ENCODE measurements at places on chromosomes 12 and 14.
A peak's percentile ranks its signal among the peaks of the same experiment; 100 is the strongest.

DNA sequence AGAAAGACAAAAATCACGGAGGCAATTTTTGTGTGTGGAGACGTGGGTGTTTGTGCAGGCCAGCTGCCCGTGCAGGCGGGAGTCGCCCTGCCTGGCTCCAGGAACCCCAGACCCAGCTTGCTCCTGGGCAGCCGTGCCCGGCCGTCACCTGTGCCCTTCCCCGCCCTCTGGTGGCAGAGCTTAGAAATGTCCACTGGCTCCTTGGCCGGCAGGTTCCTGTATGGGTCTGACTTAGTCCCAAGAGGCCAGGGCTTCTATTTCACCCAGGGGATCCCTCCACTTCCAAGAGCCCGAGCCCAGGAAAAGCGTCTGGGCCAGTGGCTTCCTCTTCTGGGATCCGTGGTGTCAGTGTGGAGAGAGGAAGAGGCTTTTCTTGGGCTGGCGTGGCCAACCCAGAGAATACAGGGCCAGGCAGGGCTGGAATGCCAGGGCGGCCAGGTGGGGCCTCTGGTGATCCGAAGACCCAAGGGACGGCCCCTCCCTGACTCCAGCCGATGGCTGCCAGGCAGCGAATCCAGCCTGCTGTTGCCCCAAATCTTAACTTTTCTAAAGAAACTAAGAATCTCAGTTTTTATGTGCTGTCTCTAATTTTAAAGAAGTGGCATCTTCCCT, 120.9 kb downstream of the TMEM132C start:
- peak; percentile 7 for DNase-seq

GRCh38 chr14:21093769-21094681, 4.4 kb downstream of the ZNF219 start:
- no peak for DNase-seq

DNA sequence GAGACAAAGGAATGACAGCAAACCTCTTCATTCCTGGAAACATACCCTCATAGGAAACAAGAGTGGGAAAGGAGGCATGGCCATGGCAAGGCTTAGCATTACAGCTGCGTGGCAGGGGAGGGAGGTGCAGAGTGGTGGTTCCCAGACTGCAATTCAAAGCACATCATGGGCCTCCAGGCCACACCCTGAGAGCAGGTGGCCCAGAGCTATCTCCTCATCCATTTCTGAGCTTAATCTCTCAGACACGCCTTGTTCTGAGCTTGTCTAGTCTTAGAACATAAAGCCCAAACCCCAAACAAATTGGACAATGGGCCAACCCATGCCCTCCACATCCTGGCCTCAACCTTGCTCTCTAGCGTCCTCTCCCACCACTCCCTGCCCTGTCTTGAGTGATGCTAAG, 5.9 kb upstream of the KRT3 start:
- no peak for DNase-seq

DNA sequence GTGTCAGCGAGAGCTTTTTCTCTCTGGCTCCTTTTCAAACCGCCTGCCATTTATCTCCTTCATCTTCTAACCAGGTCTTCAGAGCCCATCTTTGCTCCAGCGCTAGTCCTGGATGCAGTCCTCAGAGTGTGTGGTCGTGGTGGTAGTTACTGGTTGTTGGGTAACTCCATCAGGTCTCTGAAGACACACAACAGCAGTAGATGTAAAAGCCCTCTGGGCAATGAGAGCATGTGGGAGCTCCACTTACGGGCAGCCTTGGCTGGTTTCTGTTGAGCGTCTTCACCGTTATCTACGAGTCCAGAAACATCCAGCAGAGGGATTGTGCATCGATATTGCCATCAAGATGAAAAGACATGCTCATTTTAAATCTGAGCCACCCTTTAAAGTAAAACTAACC, 61.2 kb downstream of the FBXL14 start:
- no peak for DNase-seq

DNA sequence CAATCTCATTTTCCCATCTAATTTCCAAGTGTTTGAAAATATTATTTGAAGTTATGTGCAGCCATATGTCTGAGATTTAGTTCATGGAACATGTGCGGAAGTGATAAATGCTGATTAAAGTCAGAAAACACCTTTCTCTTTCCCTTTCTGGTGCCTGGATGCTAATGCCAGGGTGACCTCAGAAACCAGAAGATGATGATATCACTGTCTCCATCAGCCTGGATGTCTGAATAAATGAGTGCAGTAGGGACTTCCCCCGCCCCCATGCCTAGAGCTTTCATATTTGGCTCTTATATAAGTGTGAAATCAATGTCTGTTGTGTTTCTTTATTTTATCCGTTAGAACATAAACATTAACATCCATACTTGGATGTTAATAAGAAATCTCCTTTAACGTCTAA, 261.9 kb upstream of the LRIG3 start:
- DNase-seq, result no peak

- no peak for DNase-seq
Observed at GRCh38 chr14:27190296-27190695, 592.5 kb upstream of the NOVA1 start.

GRCh38 chr12:75982169-75982564, 49.4 kb downstream of the PHLDA1 start:
- no peak for DNase-seq

- no peak for DNase-seq
Observed at GRCh38 chr12:120639771-120640721, at the start of gene CABP1. Gene CABP1, plus strand, starts transcription at chr12:120640626. Its CDS starts 60 bp downstream, at chr12:120640686.

- DNase-seq, result no peak
Observed at GRCh38 chr12:119100933-119101332, 77.8 kb upstream of the HSPB8 start.

- DNase-seq, result no peak
Observed at GRCh38 chr12:46430340-46430948, 57.9 kb upstream of the SLC38A2 start.

- peak; percentile 80 for DNase-seq
Observed at GRCh38 chr12:71664411-71665089, 449 bp downstream of the THAP2 start.

GRCh38 chr12:124917841-124918621, 3.6 kb upstream of the UBC start:
- no peak for DNase-seq

DNA sequence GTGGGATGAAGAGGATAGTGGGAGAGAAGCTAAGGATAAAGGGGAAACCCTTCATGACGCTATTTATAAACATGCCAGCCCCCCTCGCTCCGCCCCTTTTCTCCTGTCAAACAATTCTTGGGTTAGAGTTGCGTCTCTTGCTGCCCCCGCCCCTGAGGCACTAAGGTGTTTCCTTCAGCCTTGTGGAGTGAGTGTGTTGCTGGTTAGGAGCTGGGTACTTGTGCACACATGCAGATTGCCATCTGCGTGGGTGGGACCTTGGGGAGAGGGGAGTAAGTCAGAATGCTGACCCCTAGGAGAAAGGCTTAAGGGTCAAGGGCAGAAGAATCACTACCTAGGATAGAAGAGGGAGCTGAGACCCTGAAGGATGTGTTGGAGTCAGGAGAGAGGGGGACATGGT, 5.4 kb downstream of the FOXJ2 start:
- no peak for DNase-seq

GRCh38 chr12:26636710-26637328, 196.2 kb downstream of the ITPR2 start:
- DNase-seq, result no peak

DNA sequence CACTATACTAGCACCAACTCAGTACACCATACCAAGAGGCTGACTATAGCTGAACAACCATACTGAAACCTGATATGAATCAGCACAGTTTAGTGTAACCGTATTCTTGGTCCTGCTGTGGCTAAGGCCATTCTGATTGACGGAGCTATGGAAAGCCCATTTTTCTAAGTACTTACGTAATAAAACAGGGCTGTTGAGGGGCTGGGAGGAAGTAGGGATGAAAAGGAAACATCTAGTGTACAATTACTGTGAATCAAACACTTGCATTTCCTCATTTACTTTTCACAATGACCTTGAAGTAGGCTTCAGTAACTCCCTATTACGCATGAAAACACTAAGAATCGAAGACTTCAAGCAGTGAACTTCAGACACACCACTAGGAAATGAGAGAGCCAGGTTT, 198.2 kb downstream of the BTG1 start:
- DNase-seq, result no peak

DNA sequence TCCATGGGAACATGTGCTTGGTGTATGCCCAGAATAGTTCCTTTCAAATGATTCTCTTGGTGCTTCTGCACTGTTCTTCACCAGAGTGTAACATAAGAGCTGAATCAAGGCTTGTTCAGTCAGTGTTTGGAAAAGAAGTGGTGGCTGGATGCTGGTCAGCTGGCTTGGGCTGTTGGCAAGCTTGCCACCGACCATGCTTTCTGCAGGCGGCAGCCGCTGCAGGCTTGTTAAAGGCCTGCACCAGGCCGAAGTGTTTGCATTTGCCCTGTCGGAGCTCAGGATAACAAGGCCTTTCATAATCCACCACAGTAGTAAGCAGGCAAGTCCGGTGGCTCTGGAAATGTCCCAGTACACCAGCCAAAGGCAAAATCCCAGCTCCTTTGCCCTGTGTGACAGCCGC, 26.9 kb downstream of the DAAM1 start:
- DNase-seq, result peak; percentile 14

GRCh38 chr12:18074001-18074400, 16.0 kb downstream of the RERGL start:
- no peak for DNase-seq

DNA sequence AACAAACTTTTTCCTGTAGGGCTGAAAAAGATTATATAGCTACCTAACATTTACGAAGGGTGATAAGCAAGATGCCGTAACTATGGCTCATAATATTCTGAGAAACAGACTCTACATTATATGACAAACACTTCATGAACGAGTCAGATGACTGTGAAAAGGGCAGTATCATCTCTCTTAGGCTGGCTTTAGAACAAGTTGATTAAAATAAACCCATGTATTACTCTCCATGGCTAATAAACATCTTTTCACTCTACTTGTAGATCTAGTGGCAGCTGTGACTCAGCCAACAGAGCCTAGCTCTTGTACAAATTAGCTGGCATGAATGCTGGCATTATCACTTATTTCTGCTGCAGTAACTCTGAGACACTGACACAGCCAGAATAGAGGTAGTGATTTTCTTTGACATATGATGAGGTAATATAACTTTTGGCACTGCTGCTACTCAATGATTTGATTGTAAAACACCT, 47.1 kb downstream of the SLC2A13 start:
- DNase-seq, result no peak

DNA sequence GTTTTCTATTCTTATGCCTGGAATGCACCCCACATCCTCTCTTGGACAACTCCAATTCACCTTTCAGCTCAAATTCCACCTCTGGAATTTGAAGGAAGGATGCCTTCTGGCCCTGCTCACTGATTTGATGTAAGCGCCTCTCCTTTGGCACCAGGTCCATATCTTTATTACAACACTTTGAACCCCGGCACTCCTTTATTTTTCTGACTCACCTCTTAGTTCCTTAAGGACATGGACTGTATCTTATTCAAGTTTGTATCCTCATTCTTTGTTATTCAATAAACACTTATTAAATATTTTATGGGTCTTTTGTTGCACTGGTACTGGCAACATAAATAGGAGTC, 3.1 kb downstream of the GALC start:
- no peak for DNase-seq

DNA sequence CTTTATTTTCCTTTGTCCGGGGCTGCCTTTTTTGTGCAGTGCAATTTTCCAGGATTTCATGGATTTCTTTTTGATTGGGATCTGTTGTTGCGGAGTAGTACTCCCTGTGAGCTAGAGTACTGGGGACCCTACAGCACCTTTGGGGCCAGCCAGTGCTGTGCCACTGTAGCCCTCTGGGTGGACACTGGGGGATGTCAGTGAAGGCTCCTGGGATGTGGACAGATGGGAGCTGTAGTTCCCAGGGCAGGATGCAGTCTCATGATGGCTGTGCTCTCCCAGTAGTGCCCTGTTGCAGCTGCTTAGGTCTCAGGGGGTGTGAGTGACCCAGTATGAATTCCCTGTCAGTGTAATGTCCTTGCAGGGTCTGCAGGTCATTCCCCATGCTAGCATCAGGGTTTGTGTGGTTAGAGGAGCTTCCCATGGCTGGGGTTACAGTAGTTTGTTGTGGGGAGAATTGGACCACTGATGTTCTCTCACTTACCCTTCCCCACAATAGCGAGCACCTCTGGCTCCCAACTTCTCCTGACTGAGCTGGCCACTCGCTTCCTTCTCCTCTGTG, 72.2 kb downstream of the BRMS1L start:
- peak; percentile 25 for DNase-seq

DNA sequence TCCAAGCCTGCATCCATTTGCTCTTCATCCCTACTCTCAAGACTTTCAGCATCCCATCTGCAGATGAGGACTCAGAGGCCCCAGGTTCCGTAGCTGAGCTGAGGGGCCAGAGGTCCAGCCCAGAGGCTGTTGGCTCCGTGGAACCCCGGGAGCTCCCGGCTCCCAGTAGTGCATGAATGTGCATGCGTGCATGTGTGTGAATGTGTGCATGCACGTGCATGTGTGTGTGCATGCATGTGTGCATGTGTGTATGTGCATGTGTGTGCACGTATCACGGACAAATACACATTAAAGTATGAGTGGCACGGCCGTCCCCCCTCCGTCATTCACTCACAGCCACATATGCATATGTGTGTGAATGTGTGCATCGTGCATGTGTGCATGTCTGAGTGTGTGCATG, 149.9 kb downstream of the KIF26A start:
- no peak for DNase-seq

- DNase-seq, result no peak
Observed at GRCh38 chr14:50605766-50606165, 45.8 kb downstream of the ATL1 start.

- DNase-seq, result no peak
Observed at GRCh38 chr14:63266106-63266505, 52.6 kb downstream of the GPHB5 start.

- DNase-seq, result no peak
Observed at GRCh38 chr12:70936203-70936813, 15.8 kb upstream of the PTPRR start.

DNA sequence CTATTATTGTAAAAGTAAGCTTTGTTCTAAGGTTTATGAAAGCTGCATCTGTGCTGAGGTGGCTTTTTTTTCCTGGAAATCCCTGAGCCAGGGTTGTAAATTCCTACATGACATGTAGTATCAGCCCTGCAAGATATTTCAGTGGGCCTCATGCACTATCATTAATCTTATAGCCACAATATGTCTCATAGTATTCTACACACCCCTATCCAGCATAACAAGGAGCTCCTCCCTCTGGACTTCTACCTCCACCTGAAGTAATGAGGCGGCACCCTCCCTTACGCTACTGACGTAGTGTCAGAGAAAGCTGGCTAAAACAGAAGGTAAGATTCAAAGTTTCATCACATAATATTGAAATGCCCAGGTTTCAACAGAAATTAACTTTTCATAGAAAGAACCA, 35.5 kb downstream of the SLC5A8 start:
- DNase-seq, result no peak

GRCh38 chr14:54590481-54590880, 23.6 kb downstream of the SAMD4A start:
- no peak for DNase-seq

- no peak for DNase-seq
Observed at GRCh38 chr12:5489760-5490406, 58.0 kb downstream of the NTF3 start.

DNA sequence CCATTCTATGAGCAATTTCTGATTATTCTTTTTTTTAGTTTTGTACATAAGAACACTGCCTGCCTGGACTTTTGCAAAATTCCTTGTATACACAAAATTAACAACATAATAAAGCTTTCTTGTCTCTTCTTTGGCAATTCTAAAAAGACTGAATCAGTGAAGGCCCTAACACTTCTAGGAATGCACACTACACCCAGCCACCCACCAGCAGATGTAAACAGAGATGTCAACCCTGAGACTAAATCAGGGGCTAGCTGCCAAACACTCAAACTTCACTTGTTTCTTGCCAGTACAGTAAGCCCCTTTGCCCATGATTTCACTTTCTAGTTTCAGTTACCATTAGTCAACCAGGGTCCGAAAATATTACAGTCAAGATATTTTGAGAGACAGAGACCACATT, 15.5 kb downstream of the DCAF5 start:
- no peak for DNase-seq
